ENCODE measurements at places on chromosomes 6 and 20.

DNA sequence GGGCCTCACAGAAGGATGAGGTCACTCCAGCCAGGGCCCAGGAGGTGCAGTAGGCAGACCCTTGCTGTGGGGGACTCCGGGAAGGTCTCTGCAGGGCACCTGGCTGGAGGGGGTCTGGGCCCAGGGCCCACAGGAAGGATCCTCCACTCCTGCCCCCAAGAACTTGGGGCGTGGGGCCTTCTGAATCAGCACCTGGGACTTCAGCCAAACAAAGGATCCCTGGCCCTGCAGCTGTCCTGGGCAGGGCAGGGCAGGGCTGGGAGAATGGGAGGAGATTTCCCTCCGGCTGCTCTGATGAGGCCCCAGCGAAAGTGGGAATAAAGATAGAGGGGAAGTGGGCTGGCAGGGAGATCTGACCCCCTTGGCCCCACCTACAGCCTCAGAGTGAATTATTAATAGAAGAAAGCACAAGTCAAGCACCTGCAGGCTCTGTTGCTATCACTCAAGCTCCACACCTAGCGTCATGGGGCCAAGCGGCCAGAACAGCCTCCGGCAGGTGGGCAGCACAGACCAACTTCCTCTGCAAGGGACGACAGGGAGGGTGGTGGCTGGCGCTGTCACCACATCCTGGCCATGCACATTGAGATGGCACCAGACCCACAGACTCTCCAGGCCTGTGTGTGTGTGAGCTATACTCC lies 61.6 kb upstream of the MRPS10 start:
- no peak for DNase-seq

DNA sequence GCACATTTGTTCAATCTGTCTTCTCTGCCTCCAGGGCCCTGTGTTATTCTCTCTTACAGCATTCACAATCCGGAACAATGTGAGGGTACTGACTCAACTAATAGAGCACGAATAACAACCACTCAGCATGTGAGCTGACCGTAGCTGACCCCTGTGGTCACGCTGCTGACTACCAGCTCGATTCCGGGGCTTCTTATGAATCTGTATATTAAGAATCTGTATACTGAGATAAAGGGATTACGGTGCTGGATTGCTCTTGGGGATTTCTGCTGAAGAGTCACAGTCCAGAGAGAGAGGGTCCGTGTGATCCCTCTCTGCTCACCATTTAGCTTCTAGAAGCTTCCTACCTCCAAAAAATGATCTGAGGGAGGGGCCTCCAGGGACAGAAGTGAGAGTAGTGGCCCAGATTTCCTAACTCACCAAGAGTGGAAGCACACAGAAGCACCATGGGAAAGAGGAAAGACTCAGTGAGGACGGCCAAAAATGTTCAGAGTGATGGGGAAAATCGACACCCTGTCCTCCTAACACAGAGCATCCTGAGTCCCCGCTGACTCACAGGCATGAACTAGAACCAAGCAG lies 156.2 kb downstream of the THBS2 start:
- DNase-seq: peak; percentile 16

DNA sequence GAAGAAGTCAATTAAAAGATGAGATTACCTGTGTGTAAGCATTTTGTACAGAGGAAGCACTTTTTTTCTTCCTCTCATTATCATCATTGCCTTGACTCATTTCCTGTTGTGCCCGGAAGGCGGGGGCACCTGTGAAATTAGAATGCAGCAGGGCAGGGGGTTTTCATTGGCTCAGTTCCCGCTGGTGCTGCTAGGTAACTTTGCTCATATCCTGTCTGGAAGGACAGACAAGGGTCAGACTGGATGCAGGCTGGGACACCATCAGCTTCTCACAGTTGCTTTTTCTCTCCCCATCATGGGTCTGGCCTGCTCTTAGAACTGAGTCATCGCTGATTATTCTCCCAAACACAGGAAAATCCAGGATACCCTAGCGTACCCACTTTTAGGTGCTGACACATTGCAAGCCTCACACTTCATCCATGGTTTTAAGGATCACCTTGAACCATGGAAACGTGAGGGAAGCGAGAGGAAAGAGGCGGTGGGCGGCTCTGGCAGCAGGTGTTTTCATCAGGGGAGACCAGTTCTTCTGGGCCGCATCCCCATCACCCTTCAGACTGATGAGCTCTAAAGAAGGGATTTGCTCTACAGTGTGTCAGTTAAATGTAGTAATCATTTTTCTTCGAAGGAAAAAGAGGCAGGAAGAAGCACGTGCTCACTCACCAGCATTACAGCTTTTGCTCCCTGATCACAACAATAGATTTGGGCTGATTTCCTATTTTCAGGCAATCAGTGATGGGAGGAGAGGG lies 195.7 kb upstream of the SASH1 start:
- no peak for DNase-seq

DNA sequence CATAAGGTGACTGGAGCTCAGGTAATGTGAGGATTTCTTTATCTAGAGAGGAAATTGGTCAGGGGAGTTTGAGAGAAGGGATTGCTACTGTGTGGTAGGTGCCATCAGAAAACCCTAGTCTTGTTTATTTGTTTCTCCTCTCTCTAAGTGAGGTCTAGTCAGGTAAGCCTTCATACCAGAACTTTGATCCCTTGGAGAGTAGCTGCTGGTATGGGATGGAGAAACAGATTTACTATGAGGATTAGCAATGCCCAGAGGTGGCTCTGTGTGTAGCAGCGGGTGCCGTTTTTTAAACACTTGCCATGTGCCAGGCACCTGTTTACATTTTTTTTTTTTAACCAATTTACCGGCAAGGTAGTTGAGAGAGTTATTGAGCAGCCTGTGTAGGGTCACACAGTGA lies 19.5 kb downstream of the CMTR1 start:
- DNase-seq: no peak
